ENCODE measurements at places on chromosomes 1 and 21. TPM values are rescaled to one million over a fixed set of nuclear protein-coding genes. Genes with fewer than 3 reads are reported as not detected.

The NECTIN4 gene
- 6.2 TPM for polyA plus RNA-seq

The FMN2 gene
- 0.14 TPM for polyA plus RNA-seq

The OR6N1 gene
- polyA plus RNA-seq = 8.7 TPM

The CD84 gene
- polyA plus RNA-seq = 1.9 TPM

The SMIM34 gene
- polyA plus RNA-seq = 0.49 TPM

The LCE6A gene
- polyA plus RNA-seq = not detected

Data from lung (tissue), 17 donors.